ENCODE measurements at places on chromosomes 7 and 10.

GRCh38 chr7:40468891-40469864 lies 334.4 kb downstream of the SUGCT start:
- DNase-seq: peak; percentile 43

GRCh38 chr7:46283852-46284251 lies 362.8 kb upstream of the IGFBP3 start:
- peak; percentile 41 for DNase-seq

DNA sequence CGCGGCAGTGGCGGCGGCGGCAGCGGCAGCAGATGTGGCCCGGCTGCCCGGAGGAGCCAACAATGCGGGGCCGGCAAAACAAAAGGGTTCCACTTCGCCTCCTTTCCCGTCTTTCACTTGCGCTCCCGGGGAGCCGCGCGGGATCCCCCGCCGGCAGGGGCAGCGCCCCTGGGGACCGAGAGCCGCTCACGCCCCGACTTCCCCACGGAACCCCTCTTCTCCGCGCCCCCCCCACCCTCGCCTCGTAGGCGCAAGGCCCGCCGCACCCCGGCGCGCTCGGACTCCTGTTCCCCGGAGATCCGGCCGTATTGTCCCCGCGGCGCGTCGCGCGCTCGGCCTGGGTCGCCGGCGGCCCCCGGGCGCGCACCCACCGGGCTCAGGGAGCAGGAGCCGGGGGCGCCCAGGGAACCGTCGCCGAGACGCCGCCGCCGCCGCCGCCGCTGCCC lies 854 bp downstream of the CTBP2 start:
- peak; percentile 49 for DNase-seq

DNA sequence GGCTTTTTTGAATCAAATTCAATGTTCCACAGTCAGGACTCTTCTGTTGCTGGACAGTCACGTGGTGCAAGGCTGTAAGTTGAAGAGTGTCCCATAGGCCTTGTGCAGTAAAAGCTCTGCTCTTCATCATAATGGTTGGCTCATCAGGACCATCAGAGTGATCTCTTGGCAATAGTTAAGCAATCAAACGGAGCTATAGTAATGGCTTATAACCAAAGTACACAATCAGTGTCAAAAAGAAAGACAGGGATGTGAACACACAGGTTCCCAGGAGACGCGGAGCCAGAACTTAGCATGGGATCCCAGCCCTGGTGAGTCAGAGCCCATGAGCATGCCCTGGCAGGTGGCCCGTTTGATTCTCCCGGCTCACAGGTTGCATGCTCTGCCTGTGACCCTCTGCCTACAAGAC lies 10.8 kb upstream of the GPNMB start:
- DNase-seq: peak; percentile 29

DNA sequence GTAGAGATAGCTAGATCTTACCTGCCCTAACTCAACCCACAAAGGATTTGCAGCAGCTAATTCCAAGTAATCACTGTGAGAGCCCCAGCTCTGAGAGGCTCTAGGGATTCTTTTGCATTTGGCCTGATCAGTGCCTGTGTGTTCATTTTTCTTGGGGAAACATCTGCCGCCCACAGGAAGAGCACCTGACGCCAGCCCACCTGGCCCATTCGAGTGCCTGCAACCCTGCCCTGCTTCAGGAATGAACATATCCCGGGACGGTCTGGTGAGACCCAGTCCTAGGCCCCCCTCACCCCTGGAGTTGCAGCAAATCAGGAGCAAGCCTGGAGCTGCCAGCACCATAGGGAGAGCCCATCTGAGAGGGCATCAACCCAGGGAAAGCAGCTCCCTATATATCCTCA lies 38.8 kb downstream of the GSDME start:
- no peak for DNase-seq

DNA sequence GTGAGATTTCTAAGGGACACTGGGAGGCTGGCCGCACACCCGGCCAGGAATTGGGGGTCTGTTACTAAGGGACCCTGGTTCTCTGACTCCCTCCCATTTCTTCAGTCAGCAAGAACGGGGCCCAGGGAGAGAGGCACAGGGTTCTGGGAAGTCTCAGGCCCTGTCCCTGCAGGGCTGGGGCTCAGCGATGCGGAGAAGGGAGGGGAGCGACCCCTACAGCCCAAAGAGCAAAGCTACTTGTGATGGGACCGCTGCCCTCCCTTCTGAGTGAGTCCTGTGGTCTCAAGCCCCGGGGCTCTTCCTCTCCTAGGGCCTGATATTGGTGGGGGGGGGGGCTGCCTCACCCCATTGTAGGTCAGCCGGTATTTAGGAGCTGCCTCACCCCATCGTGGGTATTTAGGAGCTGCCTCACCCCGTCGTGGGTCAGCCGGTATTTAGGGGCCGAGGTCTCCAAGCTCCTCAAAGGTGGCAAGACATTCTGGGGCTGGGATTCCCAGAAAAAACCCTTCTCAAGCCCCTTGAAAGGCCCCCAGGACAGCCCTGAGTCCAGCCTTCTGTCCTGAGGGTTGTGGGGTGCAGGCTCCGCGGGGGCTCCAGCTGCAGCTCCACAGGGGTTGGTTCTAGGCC lies 16.9 kb upstream of the NKX6-2 start:
- DNase-seq: no peak

- no peak for DNase-seq
Measured at GRCh38 chr10:60339757-60340156, 49.9 kb downstream of the ANK3 start.

- no peak for DNase-seq
Measured at GRCh38 chr10:94093286-94093905, 99.7 kb downstream of the PLCE1 start.

GRCh38 chr10:90779548-90779947 lies 78.3 kb downstream of the HTR7 start:
- no peak for DNase-seq

- DNase-seq: no peak
Measured at GRCh38 chr10:129626796-129627435, 159.9 kb downstream of the MGMT start.

DNA sequence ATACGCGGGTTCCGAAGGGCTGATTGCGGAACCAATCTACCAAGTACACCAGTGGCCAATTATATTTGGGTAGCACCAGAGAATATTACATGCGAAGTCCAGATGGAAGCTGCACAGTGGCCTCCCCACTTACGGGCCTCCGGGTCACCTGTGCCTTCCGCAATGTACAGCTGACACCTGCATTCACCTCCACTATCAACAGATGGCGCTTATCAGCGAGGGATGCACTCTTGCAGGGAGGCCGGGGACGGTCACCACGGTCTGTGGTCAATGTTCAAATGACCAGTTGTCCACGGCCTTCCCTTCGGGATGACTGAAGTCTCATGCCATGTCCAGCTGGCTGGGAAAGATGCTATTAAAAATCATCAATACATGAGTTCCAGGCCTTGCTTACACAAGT lies 47.6 kb downstream of the SLIT1 start:
- DNase-seq: no peak

- peak; percentile 79 for DNase-seq
Measured at GRCh38 chr10:114349522-114350215, 54.6 kb downstream of the AFAP1L2 start.

- no peak for DNase-seq
Measured at GRCh38 chr10:33365871-33366411, 31.5 kb upstream of the NRP1 start.

DNA sequence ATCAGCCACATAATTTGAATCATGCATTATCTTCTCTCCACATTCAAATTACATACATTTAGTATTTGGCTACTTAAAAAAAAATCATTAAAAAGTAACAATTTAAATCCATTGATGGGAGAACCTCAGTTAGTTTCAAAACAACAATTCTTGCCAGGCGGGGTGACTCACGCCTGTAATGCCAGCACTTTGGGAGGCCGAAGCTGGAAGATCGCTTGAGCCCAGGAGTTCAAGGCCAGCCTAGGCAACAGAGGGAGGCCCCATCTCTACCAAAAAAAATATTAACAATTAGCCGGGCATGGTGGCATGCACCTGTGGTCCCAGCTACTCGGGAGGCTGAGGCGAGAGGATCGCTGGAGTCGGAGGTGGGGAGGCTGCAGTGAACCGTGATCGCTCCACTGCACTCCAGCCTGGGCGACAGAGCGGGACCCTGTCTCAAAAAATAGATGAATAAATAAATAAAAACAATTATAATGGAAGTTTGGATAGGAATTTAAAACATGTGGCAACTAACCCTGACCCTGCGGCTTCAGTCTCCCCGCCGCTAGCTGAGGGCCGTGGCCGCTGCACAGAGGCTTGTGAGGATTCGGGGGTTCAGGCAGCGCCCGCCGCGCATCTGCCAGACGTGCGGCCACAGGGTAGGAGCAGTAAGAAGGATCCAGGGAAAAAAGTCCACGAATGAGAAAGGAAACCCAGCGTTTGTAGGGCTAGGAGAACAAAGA lies 1.1 kb upstream of the CSGALNACT2 start:
- no peak for DNase-seq

GRCh38 chr7:50293509-50294179 lies 10.9 kb upstream of the IKZF1 start:
- no peak for DNase-seq

DNA sequence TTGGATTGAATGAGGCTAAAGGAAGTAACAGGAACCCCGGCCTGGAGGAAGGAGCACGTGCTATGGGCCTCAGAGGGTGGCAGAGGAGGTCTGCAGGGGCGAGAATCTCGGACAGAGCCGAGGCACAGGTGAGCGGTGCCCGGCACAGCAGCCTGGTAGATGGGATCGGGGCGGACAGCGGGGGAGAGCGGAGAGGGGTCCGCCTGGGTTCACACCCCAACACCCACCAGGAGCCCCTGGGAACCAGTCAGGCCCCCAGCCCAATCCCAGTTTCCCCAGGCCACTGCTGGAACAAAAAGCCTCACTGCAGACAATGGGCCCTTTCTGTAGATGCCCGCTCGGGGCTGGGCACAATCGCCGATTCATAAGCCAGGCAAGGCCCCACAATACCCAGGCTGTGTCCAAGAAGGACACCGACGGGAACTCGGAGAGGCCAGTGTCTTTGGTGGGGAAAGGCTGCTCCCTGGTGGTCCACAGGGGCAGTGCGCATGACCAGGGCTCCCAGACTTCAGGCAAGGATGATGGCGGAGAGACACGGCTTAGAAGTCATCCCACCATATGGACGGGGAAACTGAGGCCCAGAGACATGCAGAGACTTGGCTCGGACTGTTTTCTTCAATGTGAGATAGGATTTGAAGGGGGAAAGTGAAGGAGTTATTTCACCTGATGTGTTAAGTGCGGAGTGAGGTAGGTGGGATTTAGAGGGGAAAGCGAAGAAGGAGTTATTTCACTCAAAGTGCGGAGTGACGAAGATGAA lies 106.9 kb upstream of the GPR26 start:
- DNase-seq: peak; percentile 84

DNA sequence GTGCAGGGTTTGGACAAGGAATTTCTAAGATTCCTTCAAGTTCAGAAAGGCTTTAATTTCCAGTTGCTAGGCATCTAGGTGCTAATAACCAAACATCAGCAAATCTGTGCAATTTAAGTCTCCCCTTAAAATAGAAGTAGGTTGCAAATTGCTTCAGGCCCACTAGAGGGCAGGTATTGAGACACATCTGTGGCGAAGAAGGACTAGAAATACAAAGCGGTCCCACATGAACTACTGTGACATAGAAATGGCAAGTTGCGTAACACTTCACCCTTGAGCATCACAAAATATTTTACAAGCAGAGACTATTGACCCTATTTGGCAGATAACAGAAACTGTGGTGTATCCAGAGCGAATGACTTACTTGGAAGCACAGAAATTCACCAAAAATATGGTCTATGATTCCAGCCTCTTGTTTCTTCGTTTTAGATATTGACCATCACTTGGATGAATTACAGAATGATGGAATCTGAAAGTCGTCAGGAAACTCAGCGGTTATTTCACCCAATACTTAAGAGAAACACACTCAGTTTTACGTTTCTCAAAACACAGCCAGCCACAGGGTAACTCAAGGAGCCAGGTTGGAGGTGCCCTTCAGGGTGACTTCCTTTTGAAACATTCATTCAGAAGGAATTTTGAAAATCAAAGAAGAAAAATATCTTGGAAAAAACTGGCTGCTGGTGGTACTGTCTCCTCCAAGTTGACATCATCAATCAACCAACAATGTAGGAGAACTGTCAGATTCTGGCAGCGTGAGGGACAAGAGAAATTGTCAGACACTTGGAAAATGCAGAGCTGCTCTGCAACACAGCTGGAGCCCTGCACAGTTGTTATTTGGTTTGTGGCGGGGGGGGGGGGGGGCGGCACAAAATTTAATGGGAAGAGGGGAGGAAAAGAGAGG lies 256.3 kb upstream of the MINDY3 start:
- no peak for DNase-seq

DNA sequence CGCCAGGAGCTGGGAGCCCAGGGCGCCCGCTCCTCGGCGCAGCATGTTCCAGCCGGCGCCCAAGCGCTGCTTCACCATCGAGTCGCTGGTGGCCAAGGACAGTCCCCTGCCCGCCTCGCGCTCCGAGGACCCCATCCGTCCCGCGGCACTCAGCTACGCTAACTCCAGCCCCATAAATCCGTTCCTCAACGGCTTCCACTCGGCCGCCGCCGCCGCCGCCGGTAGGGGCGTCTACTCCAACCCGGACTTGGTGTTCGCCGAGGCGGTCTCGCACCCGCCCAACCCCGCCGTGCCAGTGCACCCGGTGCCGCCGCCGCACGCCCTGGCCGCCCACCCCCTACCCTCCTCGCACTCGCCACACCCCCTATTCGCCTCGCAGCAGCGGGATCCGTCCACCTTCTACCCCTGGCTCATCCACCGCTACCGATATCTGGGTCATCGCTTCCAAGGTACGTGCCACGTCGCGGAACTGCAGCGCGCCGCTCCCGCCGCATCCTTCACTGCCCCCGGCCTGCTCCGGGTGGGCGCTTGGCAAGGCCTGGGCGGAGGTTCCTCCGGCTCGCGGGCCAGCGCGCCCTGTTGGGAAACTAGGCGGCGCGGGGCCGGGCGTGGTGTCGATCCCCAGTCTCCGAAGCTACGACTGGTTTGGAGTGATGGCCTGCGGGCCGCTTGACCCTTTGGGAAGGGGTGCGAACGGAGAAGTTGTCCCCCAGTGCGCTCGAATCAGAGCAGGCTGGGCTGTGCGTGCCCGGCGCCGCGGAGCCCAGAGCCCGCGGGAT lies 868 bp downstream of the EMX2 start:
- peak; percentile 66 for DNase-seq

DNA sequence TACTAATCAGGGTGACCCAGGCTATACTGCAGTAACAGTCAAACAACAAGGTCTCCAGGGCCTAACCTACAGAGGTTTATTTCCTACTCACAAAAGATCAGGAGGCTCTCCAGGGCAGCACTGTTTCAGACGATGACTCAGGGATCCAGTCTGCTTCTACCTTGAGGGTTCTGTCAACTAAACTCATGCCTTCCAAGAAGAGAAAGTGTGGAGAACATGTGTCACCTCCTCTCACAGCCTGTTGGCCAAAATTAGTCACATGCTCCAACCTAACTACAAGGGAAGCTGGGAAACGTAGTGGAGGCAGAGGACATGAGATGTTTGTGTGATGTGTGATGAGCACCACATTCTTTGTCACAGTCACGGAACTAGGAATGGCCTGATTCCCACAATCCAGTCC lies 14.7 kb upstream of the INA start:
- DNase-seq: no peak

DNA sequence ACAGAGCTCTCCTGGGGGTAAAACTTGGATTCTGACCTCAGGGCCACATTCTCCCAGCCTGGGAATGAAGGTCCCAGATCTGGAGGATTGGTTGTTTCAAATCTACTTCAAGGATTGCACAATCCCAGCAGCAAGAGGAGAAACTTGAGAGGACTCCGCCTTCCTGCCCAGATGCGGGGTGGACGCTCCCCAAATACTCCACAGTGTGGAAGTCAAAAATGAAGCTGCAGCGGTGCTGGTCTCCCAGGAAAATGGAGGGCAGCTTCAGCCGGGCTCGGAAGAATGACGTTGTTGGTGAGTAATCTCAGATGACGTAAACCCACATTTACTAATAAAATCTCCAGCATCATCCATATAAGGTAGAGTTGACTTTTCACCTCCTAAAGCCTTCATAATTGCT lies 31.5 kb upstream of the PPP2R2D start:
- no peak for DNase-seq
